ENCODE measurements at places on chromosomes 16 and 17. TPM values are rescaled to one million over a fixed set of nuclear protein-coding genes. Genes with fewer than 3 reads are reported as not detected.

GRCh38 chr16:78478267-78478861 lies 378.9 kb downstream of the WWOX start:
- no peak overlapping the region for H3K27ac ChIP-seq
- no peaks in the 10 kb centered on the region for H3K4me1 ChIP-seq
- no peaks in the 10 kb centered on the region for H3K36me3 ChIP-seq
- no peak overlapping the region for H3K4me3 ChIP-seq
- no peaks in the 10 kb centered on the region for H3K27me3 ChIP-seq

GRCh38 chr17:48121923-48122664 lies 14.5 kb downstream of the SNX11 start:
- no peak overlapping the region for H3K4me3 ChIP-seq
- no peak overlapping the region for H3K27ac ChIP-seq
- peaks cover 5% of the 10 kb centered on the region for H3K4me1 ChIP-seq

- no peaks in the 10 kb centered on the region for H3K27me3 ChIP-seq
- peaks cover 45% of the 10 kb centered on the region for H3K4me1 ChIP-seq
- peak; percentile 86 for DNase-seq
- H3K36me3 ChIP-seq: peaks cover 35% of the 10 kb centered on the region
- H3K4me3 ChIP-seq: peak overlapping the region; percentile 98
Measured at GRCh38 chr17:44218344-44219107, 949 bp downstream of the UBTF start.

Gene MYO15A
- total RNA-seq: 0.34 TPM

GRCh38 chr16:88426018-88426417 lies 27.1 kb upstream of the ZFPM1 start:
- H3K27me3 ChIP-seq: peaks cover 2% of the 10 kb centered on the region
- DNase-seq: no peak
- H3K36me3 ChIP-seq: no peaks in the 10 kb centered on the region
- no peak overlapping the region for H3K4me3 ChIP-seq
- H3K4me1 ChIP-seq: no peaks in the 10 kb centered on the region

- peak; percentile 56 for DNase-seq
- no peaks in the 10 kb centered on the region for H3K27me3 ChIP-seq
- peak overlapping the region; percentile 68 for H3K4me3 ChIP-seq
Measured at GRCh38 chr17:80649672-80650330, 105.2 kb downstream of the RPTOR start.

GRCh38 chr16:88192601-88193000 lies 190.2 kb upstream of the ZNF469 start:
- no peaks in the 10 kb centered on the region for H3K4me1 ChIP-seq
- H3K27me3 ChIP-seq: no peaks in the 10 kb centered on the region
- H3K36me3 ChIP-seq: no peaks in the 10 kb centered on the region

Gene WFIKKN1
- total RNA-seq: 0.44 TPM
